ENCODE measurements at places on chromosomes 4 and X.

DNA sequence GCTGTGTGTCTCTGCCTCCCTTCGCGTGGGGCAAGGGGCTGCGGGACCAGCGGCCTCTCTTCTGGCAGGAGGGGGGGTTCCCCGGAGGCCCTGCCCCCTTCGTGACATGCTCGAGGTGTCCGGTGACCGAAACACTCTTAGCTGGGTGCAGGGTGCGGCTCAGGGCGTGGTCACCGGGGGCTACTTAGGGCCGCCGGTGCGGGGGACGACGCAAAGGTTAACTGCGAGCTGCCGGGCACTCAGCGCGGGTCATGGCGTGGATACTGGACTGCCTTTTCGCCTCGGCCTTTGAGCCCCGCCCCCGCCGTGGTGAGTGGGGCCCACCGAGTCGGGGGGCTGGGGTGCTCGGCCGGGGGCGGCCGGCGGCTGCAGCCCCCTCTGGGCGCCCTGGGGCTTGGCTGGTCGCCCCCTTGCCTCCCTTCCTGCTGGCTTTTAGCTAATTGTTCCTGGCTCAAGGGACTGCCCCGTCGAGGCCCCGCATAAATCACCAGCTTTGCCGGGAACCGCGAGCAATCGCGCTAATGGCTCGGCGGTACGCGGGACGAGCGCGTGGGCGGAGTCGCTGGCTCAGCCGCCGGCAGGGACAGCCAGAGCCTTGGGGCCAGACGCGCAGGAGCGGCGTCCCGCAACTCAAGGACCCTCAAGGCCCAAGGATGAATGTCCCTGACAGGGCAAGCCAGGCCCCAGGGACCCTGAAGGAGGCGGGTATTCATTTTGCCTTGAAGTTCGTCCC is at the start of gene ARHGAP36:
Gene ARHGAP36 (plus strand): TSS at position 211 of the 733 bp plus-strand sequence. CDS start 23,320 bp downstream, outside the sequence.
- no peak for DNase-seq

GRCh38 chr4:133151341-133151690 is 2.2 kb downstream of the PCDH10 start:
- no peak for DNase-seq

GRCh38 chr4:99807666-99808065 is 9.0 kb upstream of the DAPP1 start:
- DNase-seq, result no peak

DNA sequence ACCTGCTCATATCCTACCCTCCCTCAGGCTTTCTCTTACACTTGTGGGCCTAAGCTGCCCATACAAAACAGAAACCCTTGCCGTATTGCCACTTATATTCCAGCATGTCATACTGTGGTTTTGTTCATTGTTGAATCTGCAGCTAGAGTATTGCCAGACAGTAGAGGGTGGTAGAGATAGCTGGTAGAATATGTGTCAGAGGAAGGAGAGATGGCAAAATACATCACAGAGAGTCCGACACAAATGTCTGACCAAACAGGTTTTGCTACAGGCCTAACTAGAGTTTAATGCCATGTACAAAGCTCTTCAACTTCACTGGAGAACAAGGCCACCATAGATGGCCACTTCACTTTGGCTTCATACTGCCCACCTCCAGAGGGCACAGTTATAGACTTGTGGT is 160.1 kb downstream of the EFHC2 start:
- DNase-seq, result no peak

- no peak for DNase-seq
These were observed 86.2 kb downstream of the PPEF1 start for GRCh38 chrX:18793601-18794089.

- no peak for DNase-seq
These were observed 190.3 kb upstream of the SPOCK3 start for GRCh38 chr4:167424341-167425256.

GRCh38 chr4:157754410-157754809 is 418.4 kb downstream of the GASK1B start:
- no peak for DNase-seq

- DNase-seq, result no peak
These were observed 8.3 kb upstream of the CCNI start for GRCh38 chr4:77084019-77084639.

DNA sequence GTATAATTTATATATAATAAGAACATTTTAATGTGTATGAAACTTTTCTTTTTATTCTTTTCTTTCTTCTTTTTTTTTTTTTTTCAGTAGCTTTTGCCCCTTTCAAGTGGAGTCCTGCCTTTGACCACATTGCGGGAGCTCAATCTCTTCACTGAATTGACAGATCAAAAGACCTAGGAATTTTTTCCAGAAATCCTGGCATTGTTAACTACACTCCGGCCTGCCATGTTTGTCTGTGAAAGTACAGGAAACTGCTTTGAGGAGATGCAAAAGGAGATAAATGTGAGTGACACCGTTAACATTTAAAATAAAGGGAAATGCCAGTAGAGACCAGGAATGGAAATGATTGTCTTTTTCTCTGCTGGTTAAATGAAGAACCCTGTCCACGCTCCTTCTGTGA is 159.3 kb upstream of the VCX3A start:
- DNase-seq, result no peak
